ENCODE measurements at places on chromosomes 2 and 18.

GRCh38 chr18:51164342-51164741, 33.1 kb downstream of the MEX3C start:
- no peak for DNase-seq

DNA sequence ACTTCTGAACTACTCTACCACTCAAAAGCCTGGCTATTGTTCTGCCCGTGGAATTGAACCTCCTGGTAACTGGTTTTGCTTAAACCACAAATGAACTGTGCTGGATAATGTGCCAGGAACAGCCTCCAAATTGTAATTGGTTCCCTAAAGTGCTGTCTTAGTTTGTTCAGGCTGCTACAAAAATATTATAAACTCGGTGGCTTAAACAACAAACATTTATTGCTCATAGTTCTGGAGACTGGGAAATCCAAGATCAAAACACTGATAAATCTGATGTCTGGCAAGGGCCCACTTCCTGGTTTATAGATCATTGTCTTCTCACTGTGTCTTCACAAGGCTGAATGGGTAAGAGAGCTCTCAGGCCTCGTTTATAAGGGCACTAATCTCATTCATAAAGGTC, 149.2 kb upstream of the NCKAP5 start:
- DNase-seq = no peak

DNA sequence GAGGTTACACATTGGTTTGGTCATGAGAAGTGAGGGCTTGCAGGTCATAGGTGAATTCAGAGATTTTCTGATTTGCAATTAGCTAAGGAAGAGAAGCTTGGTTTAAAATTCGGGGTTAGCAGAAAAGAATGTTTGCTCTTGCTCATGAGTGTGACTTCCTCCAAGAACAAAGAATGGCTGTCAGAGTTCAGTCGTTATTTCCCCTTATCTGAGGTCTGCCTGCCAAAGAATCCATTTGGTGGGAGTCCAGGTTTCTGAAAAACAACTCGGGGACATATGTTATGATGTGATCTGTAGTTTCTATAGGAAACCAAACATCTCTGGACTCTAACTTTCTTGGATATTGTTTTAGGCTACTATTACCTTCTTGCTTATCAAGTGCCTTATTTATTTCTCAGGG, 3.2 kb upstream of the UGT1A6 start:
- DNase-seq = no peak

DNA sequence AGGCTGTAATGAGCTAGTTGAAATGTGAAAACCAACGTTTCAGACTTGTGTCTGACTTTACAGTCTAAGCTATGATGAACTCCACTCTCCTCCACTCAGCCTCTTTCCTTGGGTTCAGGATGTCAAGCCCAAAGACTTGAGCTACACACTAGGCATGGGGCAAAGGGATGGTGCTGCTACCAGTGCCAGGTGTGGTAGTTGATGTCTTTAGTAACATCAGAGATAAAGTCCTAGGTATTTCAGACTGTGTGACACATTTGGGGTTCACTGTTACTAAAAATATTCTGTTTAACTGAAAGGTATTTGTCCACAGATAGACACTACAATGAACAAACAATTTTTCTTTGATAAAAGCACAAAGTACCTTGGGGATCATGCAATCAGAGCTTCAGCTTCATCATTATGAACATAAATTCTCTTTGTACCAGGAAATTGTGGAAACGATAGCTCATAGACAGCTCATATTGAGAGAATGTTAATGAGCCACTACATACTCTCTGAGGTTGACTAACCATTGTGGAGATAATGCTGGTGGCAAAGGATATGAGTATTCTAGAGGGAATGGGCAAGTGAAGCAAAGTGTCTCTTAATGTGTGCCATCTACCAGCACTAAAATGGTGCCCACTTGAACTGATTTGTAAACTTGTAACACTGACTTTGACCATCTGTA, 253.7 kb upstream of the THUMPD2 start:
- no peak for DNase-seq

GRCh38 chr18:50844960-50845359, 25.1 kb upstream of the MRO start:
- no peak for DNase-seq

DNA sequence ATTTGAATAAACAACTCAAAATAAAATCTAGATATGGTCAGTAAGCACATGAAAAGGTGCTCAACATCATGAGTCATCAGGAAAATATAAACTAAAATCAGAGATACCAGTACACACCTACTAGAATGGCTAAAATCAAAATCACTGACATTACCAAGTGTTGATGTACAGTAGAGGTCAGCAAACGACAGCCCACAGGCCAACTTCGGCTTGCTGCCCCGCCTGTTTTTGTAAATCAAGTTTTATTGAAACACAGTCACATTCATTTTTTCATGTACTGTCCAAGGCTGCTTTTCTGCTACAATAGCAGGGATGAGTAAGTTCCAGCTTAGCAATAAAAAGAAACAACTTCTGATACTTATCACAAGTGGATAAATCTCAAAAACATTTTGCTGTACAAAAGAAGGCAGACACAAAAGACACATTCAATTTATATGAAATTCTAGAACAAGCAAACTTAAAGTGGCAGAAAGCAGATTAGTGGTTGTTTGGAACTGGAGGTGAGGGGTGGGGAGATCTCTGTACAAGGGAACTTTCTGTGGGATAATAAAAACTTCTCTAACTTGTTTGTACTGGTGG, 32.1 kb downstream of the TRAK2 start:
- DNase-seq = no peak

- no peak for DNase-seq
These were observed 764.9 kb upstream of the FANCL start for GRCh38 chr2:59005836-59006615.

DNA sequence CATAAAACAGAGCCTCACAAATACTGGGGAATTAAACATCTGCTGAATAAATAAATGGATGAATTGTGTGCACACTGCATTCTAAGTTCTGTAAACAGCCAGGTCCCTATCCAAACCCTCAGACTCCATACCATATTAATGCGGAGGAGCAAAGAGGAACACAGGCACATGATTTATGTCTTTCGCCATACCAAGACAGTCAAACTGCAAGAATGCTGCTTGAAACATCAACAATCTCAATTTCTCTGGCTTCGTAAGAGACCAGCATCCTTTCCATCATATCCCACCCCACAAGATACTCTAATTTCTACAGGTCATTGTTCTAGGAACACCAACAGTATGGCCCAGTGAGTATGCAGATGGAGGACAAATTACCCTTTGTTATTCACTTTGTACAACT, 15.0 kb downstream of the KANSL3 start:
- no peak for DNase-seq

- no peak for DNase-seq
These were observed 141.7 kb upstream of the COPS8 start for GRCh38 chr2:236943841-236944513.

GRCh38 chr2:98806236-98806697, 75.3 kb upstream of the MGAT4A start:
- DNase-seq = no peak

DNA sequence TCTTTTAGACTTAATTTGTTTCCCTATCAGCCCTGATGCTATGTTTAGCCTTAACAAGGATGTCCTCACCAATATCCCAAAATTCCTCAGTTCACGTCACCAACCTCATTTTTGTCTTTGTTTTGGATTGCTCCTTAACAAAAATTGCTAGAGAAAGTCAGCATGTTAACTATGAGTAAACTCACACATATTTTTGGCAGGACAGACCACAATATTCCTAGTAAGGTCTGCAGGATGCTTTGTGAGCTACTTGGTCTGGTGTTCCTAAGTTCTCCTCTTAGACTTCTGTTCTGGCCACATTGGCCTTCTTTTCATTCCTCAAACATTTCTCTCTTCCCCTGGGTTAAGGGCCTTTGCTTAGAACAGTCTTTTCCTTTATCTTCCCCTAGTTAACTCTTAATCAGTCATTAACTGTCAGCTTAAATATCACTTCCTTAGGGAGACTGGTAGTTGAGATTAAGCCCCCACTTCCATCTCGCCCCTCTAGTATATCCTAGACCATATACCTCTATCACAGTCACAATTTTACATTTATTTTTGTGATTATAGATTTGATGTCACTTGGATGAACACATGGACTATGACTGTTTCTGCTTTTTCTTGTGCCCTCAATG, 116.2 kb downstream of the ADCYAP1 start:
- no peak for DNase-seq

DNA sequence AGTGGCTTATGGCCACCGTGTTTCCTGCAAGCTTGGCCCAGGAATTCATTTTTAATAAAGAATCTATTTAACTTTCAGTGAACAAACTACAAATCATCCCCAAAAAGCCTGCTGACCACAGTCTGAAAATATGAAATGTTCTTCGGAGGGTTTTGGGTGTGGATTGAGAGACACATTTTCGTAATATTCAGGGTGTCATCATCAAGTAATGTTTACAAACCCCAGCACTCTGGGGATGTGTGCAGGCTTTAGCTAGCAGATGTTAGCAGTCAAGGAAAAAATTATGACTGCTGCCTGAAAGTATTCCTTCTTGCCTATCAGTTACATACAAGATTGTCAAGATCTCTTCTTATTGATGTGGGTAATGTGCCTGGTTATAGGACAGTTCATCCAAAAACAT, 143.9 kb upstream of the FN1 start:
- DNase-seq = no peak

- no peak for DNase-seq
These were observed 48.0 kb upstream of the MRPL33 start for GRCh38 chr2:27723372-27724144.

DNA sequence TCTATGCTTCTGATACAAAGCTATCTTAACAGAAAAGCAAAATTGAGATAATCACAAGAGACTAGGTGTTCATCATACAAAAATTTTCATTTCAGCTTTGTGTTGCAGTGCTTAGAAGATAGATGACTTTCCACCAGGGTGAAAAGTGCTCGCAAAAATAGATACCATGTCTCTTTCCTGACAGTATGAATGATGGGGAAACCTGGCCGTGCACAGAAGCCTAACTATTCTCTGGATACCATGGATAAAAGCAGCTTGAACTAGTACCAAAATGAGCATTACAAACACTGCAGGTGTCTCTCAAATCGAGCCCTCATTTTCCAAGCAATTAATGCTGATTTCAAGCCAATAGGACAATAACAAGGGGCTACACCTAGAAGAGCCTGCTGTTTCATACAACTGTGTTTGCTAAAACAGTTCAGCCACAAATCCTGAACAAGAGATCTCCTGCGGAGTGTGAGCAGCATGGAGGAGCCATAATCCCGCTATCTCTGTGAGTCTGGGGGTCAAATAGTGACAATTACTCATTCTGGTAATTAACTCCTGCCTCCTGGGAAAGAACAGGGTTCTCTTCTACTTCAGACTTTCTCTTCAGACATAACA, 507.6 kb downstream of the PID1 start:
- no peak for DNase-seq

GRCh38 chr2:148259674-148260073, 238.8 kb downstream of the MBD5 start:
- DNase-seq = no peak

Data from activated CD4-positive, alpha-beta T cell treated with anti-CD3 and anti-CD28 coated beads, Interleukin-2, amount 50 U/mL, for 4 hours (primary cell).